Activated CD4-positive, alpha-beta memory T cell treated with anti-CD3 and anti-CD28 coated beads, Interleukin-2, amount 10 ng/mL, durations not matched to agents 7 days and 5 days (primary cell): ENCODE measurements at places on chromosomes 1 and 21. TPM values are rescaled to one million over a fixed set of nuclear protein-coding genes. Genes with fewer than 3 reads are reported as not detected.

Gene SPRR2E
- not detected for total RNA-seq

Gene ADGRB2
- total RNA-seq, result 0.68 TPM

Gene AGT
- total RNA-seq, result not detected

Gene SLC22A15
- total RNA-seq, result 1.2 TPM

Gene KRTAP7-1
- total RNA-seq, result not detected

Gene NBPF19
- total RNA-seq, result 16.4 TPM

Gene AMPD1
- not detected for total RNA-seq

Gene OR2L3
- total RNA-seq, result not detected

Gene SYT14
- total RNA-seq, result not detected

Gene MTMR11
- 19.2 TPM for total RNA-seq

Gene AKNAD1
- not detected for total RNA-seq

Gene KRTAP26-1
- total RNA-seq, result not detected

Gene OPN3
- 9.6 TPM for total RNA-seq

- no peak overlapping the region for H3K27ac ChIP-seq
- DNase-seq, result no peak
Measured at GRCh38 chr1:89354205-89354604, 9.7 kb upstream of the GBP6 start.

GRCh38 chr1:97013941-97014340, 292.4 kb downstream of the PTBP2 start:
- H3K36me3 ChIP-seq, result no peaks in the 10 kb centered on the region
- H3K4me3 ChIP-seq, result no peak overlapping the region
- H3K27me3 ChIP-seq, result no peaks in the 10 kb centered on the region

DNA sequence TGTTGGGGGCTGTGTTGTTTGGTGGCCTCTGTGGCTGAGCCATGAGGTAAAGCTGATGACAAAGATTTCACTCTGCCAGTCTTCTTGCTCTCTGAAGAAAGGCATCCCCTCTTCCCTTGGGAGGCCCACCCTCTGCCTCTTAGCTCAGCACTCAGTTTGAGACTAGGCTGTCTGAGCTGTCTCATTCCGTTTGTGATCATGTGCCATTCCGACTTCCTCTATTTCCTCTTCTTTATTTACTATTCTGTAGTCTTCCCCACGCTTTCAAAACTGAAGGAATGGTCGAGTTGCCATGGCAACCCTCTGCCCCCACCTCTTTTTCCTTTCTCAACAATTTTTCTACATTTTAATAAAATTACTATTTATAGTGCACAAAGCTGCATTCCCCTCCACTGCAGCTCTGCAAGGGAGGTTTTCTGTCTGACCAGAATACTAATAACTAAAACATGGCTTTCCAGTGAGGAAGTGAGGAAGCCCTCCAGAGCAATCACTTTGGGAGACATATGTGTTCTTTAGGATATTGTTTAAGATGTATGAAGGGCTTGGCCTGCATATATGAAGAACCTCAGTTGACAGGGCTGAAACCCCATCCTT, 30.8 kb downstream of the KCNA3 start:
- H3K27ac ChIP-seq, result peak overlapping the region; percentile 29
- H3K27me3 ChIP-seq, result no peaks in the 10 kb centered on the region
- H3K36me3 ChIP-seq, result peaks cover 26% of the 10 kb centered on the region
- H3K4me1 ChIP-seq, result peaks cover 59% of the 10 kb centered on the region

DNA sequence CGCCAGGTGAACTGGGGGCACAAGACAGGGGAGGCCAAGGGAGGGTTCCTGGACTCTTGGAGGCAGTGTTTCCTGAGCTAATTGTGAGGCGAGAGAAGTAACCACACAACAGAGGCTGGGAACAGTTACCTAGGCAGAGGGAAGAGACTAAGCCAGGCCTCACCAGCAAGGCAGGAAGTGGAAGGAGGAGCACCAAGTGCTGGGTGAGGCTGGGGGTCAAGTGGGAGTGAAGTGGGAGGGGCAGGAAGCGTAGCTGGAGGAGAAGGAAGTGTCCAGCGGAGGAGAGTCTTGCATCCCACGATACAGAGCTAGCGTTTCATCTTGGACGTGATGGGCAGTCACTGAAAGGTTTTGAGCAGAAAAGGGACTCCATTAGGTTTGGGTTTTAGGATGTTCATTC, 48.3 kb upstream of the CAPZB start:
- no peak overlapping the region for H3K4me3 ChIP-seq
- H3K36me3 ChIP-seq, result no peaks in the 10 kb centered on the region
- H3K27me3 ChIP-seq, result no peaks in the 10 kb centered on the region
- DNase-seq, result no peak
- no peak overlapping the region for H3K27ac ChIP-seq

GRCh38 chr1:28909198-28909597, 5.2 kb upstream of the EPB41 start:
- H3K36me3 ChIP-seq, result peaks cover 3% of the 10 kb centered on the region
- H3K27me3 ChIP-seq, result no peaks in the 10 kb centered on the region
- H3K27ac ChIP-seq, result no peak overlapping the region
- no peak overlapping the region for H3K4me3 ChIP-seq
- H3K4me1 ChIP-seq, result peaks cover 8% of the 10 kb centered on the region
- no peak for DNase-seq

- no peak for DNase-seq
- H3K27ac ChIP-seq, result no peak overlapping the region
- H3K4me1 ChIP-seq, result no peaks in the 10 kb centered on the region
- H3K36me3 ChIP-seq, result no peaks in the 10 kb centered on the region
- no peak overlapping the region for H3K4me3 ChIP-seq
- no peaks in the 10 kb centered on the region for H3K27me3 ChIP-seq
Measured at GRCh38 chr1:94298861-94299260, 61.5 kb upstream of the ARHGAP29 start.

DNA sequence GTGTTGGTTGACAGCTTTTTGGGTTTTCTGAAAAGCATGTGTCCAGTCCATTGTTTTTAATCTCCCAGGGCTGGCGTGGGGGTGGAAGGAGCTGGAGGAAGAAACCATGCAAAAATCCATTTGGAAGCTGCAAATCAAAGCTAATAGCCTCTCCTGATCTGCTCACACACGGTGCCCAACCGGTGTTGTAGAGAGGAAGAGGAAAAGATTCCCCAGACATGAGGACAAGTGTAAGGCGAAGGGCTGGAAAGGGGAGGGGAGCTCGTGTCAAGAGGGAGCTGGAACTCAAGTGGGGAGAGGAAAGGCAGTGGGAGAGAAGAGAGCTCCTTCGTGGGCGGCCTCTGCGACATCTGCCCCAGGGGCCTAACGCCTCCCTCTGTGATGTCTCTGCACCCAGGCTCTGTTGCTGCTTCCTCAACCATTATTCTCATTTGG, 112.3 kb upstream of the IRF2BP2 start:
- H3K4me3 ChIP-seq, result no peak overlapping the region
- no peaks in the 10 kb centered on the region for H3K27me3 ChIP-seq
- peak overlapping the region; percentile 62 for H3K27ac ChIP-seq
- H3K4me1 ChIP-seq, result peaks cover 60% of the 10 kb centered on the region
- peaks cover 5% of the 10 kb centered on the region for H3K36me3 ChIP-seq

DNA sequence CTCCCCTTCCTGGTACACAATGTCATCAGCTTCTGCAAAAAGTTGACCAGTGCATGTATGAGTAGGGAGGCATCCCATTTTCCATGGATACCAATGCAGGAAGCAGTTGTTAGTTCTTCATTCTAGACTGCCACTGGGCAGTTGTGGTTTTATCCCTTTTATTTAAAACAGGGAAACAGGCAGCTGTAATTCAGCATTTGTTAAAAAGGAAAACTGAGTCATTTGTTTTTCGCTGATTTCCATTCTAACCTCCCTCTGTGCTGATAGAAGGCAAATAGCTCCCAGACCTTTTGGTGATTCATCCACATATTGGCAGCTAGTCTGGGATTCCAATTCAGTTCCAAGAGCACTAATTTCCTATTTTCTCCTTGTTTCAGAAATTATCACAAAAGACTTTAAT, 21.1 kb upstream of the ABCA4 start:
- no peaks in the 10 kb centered on the region for H3K4me1 ChIP-seq
- H3K36me3 ChIP-seq, result no peaks in the 10 kb centered on the region

DNA sequence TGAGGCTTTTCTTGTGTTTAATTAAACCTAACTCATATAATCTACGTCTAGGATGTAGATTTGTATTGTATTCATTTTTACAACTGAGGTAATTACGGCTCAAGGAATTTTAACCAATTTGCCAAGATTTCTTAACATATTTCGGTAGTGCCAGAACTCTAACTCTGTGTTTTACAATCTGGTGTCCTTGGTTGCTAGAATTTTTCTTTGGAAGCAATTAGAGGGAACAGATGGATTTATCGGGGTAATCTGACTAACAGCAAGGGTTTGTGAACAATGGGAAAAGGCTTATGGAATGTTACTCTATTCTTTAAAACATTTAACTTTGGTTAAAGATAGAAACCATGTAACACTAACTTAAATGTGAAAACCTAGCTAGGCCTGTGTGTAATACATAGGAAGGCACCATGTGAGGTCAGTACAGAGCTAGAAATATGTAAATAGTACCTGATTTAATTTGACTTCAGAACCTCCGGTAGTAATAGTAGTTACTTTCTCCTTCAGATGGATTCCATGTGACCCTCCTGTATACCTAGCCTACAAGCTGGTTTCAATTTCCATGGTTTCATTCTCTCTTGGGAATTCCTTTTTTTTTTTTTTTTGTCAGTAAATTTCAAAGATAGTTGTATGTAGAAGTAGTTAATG, 1.2 kb downstream of the MTF2 start:
- no peak for DNase-seq
- H3K36me3 ChIP-seq, result peaks cover 32% of the 10 kb centered on the region
- peaks cover 43% of the 10 kb centered on the region for H3K4me1 ChIP-seq
- no peaks in the 10 kb centered on the region for H3K27me3 ChIP-seq

- DNase-seq, result no peak
- H3K27me3 ChIP-seq, result peaks cover 79% of the 10 kb centered on the region
- H3K4me1 ChIP-seq, result peaks cover 32% of the 10 kb centered on the region
- peaks cover 11% of the 10 kb centered on the region for H3K36me3 ChIP-seq
- no peak overlapping the region for H3K4me3 ChIP-seq
Measured at GRCh38 chr1:63329621-63330330, 7.4 kb downstream of the FOXD3 start.

DNA sequence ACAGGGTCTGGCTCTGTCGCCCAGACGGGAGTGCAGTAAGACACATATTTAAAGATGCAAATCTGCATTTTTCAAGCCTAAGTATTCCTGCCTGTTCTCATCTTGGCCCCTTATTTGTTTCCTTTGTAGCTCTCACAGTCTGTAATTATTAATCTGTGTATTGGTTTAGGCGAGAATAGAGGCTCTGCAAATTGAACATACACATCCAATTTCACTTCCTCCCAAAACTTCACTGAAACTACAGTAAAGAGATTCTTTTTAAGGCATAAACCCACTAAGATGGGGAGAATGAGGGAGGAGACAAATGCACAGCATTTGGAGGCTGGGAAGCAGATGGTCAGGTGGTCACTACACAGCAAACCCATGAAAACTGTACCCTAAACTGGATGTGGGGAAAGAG, 21.0 kb downstream of the HMGN2 start:
- no peaks in the 10 kb centered on the region for H3K27me3 ChIP-seq
- H3K4me3 ChIP-seq, result no peak overlapping the region
- peaks cover 3% of the 10 kb centered on the region for H3K4me1 ChIP-seq
- DNase-seq, result no peak
- H3K36me3 ChIP-seq, result no peaks in the 10 kb centered on the region

- H3K27me3 ChIP-seq, result no peaks in the 10 kb centered on the region
- peak overlapping the region; percentile 72 for H3K4me3 ChIP-seq
- DNase-seq, result no peak
- peaks cover 13% of the 10 kb centered on the region for H3K36me3 ChIP-seq
- peak overlapping the region; percentile 52 for H3K27ac ChIP-seq
Measured at GRCh38 chr1:193187114-193187513, 701 bp upstream of the B3GALT2 start.
